Stimulated activated CD8-positive, alpha-beta memory T cell treated with anti-CD3 and anti-CD28 coated beads, Interleukin-12 subunit alpha, Interleukin-12 subunit beta, amount 100 ng/mL, for 4 hours (primary cell): ENCODE measurements at places on chromosomes 7 and 10.

DNA sequence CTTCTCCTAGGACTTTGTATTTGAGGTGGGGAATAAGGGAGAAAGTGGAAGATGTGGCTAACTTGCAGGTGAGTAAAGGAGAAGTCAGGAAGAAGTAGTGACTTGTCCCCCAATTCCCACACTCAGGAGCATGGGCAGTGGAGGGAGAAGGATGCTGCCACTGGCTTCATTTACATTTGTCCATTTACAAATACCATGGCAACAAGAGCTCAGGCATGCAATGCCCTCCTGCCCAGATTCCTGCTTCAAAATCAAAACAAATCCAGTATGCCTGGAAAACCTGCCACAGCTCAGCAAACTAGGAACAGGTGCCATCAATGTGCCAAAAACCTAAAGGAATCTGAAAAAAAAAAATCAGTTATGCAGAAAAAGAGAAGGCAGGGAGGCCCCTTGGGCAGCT lies 139.9 kb downstream of the KCNMA1 start:
- DNase-seq, result no peak

DNA sequence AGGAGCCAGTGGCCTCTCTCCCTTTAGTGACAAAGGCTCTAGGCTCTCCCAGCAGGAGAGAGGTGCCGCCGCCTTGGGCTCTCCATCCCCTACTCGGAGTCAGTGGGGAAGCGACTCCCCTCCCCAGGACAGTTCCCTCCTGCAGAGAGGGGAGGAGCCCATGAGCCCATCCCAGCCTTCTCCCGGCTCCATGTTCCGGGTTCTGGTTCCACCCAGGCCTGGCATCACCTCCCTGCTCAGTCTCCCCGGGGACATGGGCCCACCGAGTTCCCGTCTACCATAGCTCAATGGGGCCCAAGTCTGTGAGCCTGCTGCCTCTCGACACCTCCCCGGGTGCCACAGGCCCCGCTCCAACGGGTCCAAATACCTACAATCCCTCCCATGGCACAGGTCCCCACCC lies 66.5 kb upstream of the DNAAF5 start:
- DNase-seq, result no peak

GRCh38 chr7:107236862-107237261 lies 68.1 kb downstream of the HBP1 start:
- DNase-seq, result no peak

DNA sequence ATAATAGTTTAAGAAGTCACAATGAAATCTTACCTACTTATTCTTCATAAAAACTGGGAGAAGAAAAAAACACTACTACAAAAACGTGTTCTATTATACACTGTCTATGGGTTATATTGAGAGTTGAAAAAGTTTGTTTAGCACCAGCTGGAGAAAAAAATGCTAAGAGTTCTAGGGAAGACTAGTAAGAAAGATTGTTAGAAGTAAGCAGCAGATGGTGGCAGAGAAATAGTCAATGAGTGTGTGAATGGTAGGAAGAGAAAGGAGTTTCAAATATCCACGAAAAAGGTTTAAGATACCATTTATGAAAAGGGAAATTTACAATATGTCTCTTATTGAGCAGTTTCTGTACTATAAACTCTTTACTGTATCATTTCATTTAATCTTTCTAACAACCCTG lies 124.7 kb downstream of the NRBF2 start:
- no peak for DNase-seq

DNA sequence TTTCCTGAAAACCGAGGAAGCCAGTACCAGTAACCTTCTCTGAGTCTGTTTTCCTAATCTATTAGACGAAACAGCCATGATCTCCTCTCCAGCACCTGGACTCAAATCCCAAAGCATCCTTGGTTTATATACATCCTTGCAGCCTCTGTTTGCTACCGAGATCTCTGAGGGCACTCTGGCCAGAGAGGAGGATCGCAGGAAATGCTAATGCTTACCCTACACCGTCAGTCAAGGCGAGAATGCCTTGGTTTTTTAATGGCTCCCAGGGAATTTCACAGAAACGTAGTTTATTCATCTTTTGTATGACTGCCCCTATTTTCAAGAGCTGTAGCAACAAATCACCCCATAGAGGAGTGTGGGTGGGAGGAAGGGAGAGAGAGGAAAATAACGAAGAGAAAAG lies 91.5 kb upstream of the CALN1 start:
- DNase-seq, result no peak

- DNase-seq, result peak; percentile 85
Observed at GRCh38 chr10:119892188-119893065, at the start of gene SEC23IP. TSS of gene SEC23IP (plus strand) at chr10:119892730. CDS start at chr10:119892783, 53 bp downstream.

DNA sequence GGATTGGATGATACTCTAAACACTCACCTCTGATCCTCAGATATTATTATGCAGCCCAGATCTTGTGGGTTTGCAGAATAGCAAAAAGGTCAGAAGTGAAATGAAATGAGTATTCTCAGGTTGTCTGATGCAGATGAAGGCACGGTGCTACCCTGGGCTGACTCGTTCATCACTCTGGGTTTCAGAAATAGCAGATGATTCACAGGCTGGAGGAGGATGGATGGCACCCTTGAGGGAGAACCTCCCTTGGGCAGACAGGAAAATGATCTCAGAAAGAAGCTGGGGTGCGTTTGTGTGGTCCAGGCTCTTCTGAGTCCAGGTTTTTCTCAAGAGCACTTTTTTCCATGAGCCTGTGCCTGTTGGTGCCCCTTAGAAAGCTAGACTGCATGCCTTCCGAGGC lies 515.8 kb upstream of the MKI67 start:
- no peak for DNase-seq

DNA sequence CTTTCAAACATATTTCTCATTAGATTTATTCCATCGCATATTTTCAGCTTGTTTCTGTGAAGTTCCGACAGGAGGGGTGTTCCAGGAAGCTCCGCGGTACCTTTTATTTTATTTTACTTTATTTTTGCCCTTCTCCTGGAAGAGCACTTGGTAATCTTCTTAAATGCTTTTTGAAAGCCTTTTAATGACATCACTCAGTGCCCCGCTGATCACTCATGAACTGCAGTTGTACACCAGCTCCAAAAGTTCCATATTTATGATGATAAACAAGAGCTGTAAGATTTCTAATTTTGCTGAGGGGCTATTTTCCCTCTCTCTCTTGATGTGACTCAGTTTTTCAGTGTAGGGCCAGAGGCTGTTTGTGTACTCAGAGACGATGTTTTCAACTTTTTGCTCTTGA lies 144.4 kb downstream of the KIAA1217 start:
- DNase-seq, result no peak

DNA sequence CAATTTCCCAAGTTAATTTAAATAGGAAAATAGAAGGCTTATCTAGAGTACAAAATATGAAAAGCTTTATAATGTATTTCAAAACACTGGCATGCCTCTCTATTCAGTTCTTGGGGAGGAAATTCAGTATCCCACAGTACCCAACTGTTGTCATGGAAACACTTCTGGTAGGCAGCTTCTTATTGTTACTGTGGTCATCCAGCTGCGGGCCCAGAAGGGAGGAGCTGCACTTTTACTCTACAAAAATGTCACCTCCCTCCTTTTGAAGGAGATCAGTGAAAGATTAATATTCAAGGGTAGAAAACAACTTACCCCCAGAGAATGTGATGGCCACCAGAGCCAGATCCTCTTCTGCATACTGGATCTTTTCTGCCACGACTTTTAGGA lies 202.8 kb downstream of the RAPGEF5 start:
- DNase-seq, result no peak

DNA sequence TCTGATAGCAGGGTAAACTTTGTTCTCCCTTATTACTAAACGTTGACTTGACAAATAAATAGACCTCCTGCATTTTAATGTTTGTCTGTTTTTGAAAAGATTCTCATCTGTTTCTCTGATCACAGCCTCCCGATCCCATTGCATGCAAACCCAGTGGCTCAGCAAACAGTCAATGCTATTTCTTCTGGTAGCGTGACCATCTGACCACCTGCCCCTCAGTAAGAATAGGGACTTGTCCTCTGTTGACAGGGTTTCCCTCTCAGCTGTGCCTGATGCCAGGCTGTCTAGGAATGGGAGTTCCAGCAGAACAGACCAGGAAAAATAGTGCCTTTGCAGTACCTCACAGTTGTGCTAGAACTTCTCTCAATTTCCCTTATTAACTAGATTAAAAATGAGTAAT lies 40.7 kb upstream of the EBLN1 start:
- no peak for DNase-seq

- no peak for DNase-seq
Observed at GRCh38 chr7:50409856-50410745, 40.0 kb downstream of the FIGNL1 start.

- no peak for DNase-seq
Observed at GRCh38 chr7:106317971-106318370, 33.2 kb upstream of the NAMPT start.

DNA sequence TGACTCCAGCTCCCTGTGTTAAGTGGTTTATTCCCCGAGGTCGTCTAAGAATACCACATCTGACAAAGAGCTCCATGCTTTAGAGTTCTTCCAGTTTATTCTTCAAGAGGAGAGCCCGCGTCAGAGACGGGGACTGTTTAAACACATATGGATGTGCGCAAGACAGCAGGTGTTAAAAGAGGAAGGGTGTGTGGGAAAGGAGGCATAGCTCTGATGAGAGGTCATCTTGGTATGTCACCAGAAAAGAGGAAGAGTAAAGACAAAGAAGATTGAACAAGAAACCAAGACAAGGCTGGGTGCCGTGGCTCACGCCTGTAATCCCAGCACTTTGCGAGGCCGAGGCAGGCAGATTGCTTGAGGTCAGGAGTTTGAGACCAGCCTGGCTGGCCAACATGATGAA lies 258.7 kb downstream of the CCDC3 start:
- no peak for DNase-seq

GRCh38 chr7:11786186-11786585 lies 45.8 kb downstream of the THSD7A start:
- no peak for DNase-seq

DNA sequence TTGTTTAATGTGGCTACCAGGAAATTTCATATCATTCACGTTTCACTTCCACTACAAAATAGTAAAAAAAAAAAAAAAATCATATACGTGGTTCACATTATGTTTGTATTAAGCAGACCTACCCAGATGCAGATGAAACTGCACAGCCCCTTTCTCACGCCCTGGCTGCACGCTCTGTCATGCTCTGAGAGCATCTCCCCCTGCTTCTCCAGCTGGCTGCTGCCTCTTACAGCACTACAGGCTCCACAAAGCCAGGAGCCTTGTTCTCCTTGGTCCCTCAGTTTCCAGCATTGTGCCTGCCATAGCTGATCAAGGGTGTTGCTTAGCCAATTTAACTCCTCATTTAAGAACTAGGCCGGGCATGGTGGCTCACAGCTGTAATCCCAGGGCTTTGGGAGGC lies 6.9 kb upstream of the GPNMB start:
- DNase-seq, result no peak

DNA sequence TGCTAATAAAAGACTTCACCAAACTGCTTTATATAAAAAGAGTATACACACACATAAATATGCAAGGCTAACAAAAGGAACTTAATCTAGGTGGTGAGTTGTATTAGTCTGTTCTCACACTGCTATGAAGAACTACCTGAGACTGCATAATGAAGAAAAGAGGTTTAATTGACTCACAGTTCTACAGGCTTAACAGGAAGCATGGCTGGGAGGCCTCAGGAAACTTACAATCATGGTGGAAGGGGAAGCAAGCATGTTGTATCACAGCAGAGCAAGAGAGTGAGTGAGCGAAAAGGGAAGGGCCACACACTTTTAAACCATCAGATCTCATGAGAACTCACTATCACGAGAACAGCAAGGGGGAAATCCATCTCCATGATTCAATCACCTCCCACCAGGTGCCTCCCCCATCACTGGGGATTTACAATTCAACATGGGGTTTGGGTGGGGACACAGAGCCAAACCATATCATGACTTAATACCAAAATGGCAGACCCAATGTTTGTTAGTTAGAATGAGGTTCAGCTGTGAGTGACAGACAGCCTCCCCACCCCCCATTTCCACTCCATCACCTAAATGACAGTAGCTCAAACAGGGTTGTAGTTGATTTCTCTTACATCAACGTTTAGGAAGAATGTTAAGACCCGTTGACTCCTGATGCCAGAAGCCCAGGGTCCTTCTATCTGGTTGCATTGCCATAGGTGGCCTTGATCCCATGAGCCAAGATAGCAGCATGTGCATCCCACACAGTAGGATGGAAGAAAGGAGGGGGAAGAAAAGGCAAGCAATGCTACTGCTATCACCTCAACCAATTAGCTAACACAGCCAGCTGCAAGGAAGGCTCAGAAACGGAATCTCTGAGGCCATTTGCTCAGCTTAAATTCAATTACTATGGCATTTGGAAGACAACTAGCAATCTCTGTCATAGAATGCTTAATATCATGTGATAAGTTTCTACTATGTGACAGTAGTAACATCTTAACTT lies 77.0 kb downstream of the CCDC71L start:
- no peak for DNase-seq
